AG08395 (cell line): ENCODE measurements at places on chromosomes 6 and 20.

- no peak for DNase-seq
Measured at GRCh38 chr20:53302695-53303412, 290.8 kb downstream of the ZNF217 start.

- DNase-seq = no peak
Measured at GRCh38 chr6:42320762-42321161, 103.1 kb upstream of the MRPS10 start.

- DNase-seq = no peak
Measured at GRCh38 chr20:25316506-25317190, 68.8 kb downstream of the PYGB start.

- no peak for DNase-seq
Measured at GRCh38 chr6:162976141-162976540, 248.4 kb downstream of the PACRG start.

- DNase-seq = no peak
Measured at GRCh38 chr6:17974570-17975368, 12.7 kb downstream of the KIF13A start.

DNA sequence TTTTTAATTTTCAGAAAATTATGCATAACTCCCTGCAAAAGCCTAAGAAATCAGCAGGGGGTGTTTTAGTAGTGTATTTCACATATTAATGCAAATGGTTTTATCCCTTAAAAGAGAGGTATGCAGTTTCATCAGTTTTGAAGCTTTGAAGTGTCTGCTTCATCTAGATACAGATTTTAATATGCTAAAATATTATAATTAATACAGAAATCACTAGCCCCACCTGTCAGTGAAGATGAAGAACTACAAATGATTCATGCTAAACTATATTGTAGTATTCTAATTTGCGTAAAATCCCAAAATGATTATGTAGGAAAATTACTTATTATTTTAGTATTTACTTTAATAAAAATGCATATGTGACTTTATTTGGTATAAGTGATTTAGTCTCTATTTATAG is 2.9 kb upstream of the TFB1M start:
- DNase-seq = no peak

DNA sequence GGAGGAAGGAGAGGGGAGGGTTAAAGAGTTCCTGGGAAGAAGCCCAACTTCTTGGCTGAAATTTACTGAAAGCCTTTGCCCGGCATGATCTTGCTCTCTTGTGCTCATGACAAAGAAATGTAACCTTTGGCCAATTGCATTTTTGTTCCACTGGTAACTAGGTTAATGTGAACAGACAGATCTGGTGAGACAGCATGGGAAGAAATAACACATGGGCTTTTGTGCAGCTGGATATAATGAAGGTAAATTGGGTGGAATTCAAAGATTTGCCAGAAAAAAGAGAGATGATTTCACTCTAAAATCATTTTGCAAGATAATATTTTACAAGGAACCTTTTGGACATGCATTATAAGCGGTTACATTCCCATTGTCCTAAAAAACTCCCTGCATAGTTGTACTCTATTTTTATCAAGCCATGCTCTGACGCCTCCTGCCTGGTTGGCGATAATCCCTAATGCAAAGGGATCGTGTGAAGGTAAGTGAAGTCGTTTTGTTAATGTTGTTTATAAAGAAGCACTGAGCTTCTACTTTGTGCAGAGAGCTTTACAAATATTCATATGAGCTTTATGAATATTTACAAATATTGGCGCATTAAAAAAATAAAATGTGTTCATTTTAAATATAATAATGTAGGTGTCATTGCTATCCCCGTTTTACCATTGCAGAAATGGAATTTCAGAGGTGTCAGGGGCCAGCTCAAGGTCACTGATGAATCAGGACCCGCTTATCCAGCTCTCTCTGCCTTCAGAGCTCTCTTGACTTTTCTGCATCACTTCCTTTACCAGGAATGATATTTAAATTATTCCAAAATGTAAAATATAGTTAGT is 161.3 kb upstream of the AGPAT4 start:
- DNase-seq = peak; percentile 86

- DNase-seq = no peak
Measured at GRCh38 chr6:108222504-108222903, 38.3 kb downstream of the SNX3 start.

DNA sequence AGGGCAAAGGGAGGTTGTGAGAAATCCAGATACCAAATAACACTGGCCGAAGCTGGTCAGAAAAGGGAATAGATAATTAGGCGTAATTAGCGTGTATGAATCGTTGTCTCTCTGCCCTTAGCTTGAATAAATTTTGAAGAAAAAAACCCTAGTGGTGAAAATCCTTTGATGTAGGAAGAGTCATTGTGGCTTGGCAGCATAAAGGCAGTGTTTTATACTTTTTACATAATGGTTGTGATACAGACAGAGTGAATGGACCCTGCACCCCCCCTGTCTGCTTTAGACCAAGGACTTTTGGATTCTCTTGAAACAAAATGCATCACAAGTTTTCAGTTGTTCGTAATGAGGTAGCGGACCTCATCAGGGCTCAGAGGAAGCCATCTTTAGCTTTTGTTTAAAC is 126.5 kb downstream of the AFG1L start:
- DNase-seq = no peak

- DNase-seq = no peak
Measured at GRCh38 chr6:100271625-100272024, 193.1 kb downstream of the SIM1 start.

DNA sequence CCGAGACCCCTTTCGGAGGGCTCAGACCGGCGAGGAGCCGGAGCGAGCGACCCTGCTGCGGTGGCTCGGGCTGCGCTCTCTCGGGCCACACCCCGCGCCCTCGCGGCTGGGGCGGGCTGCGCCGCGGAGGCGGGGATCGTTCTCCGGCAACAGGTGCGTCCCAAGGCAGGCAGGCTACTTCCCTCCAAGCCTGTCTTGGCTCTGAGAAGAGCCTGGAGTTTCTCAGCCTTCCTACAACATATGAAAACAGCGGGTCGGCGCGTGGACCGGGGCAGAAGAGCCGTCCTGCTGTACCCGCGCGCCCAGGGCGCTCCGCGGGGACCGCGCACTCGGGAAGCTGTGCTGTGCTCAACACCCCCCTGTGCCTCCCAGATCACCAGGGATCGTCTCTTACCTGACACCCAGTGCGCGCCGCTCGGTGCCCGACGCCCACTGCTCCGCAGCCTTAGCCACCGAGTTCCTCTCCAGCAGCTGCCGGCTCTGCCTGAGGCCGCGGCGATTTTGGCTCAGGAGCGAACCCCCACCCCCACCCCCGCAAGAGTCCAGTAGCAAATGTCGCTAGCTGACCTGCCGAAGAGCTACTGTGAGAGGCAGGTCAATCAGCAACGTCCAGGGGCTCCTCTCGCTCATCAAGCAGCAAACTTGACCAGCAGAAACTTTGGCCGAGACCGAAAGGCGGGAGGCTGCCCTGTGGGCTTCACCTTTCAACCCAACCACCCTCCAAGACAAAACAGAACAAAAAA is 3.7 kb upstream of the OLIG3 start:
- DNase-seq = no peak

DNA sequence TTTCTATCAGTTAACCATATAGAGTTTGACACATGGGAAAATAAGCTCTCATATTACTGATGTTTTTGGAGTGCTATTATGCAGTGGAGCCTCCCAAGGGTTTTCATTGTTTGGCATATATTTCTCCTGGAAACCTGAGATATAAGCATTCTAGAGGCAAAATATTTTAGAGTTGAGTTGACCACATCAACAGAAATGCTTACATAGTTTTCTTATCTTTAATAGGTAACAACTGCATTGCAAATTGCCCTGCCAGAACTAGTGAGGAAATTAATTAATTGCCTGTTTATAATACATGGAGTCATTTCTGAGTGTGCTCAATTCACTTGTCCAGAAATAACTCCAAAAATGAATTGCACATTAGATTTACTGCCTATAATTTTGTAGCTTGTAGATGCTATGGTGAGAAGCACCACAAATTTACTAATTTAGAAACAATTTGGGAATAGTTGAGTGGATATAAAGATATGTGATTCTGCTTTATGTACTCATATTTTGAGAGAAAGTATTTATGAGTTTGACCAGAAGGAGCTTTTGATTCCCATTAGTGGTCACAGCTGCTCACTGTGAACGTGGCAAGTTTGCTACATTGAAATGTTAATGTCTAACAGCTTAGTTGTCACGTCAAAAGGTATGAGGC is 288.7 kb downstream of the CD109 start:
- no peak for DNase-seq

- DNase-seq = no peak
Measured at GRCh38 chr6:139422105-139423036, 47.9 kb upstream of the CITED2 start.

- DNase-seq = no peak
Measured at GRCh38 chr6:69232008-69232407, 564.8 kb downstream of the LMBRD1 start.

DNA sequence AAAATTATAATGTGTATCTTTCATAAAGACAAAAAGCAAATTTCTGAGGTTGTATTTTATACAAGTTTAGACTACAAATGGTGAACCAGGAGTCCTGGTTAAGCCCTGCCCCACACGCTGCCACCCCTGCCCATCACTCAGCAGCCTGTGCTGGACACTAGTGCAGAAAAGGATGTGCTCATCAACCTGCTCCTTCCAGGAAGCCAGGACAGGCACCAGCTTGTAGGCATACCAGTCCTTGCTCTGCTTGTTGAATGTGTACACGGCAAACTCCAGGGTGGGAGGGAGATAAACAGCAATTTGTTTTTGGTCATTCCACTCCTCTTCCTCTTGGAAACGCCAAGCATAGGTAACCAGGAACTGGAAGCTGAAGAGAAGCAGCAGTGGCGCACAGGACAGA is 18.1 kb downstream of the CST9L start:
- no peak for DNase-seq

- DNase-seq = peak; percentile 3
Measured at GRCh38 chr20:15100506-15101160, 763.2 kb upstream of the FLRT3 start.

DNA sequence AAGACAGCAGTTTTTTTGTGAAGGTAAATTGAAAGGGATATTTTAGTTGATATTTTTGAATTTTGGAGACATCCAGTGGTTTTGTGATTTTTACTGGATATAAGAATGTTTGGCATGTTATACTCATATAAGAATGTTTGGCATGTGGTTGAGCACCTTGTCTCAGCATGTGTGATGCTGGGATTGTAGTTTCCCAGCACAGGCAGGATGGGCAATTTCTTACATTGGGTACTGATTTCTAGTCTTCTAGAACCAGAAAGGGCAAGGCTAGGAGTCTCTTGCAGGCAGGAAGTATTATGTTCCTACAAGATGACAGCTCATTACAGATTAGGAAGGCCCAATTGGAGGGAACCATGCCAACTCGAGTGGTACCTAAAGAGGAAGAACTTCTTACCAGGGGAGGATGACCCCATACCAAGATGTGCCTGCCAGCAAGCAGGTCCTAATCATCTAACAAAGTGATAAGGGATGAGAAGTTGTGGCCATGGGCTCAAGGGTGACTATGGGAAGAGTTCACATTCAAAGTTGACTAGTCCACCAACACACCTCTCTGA is 377.8 kb downstream of the UTRN start:
- DNase-seq = peak; percentile 3

DNA sequence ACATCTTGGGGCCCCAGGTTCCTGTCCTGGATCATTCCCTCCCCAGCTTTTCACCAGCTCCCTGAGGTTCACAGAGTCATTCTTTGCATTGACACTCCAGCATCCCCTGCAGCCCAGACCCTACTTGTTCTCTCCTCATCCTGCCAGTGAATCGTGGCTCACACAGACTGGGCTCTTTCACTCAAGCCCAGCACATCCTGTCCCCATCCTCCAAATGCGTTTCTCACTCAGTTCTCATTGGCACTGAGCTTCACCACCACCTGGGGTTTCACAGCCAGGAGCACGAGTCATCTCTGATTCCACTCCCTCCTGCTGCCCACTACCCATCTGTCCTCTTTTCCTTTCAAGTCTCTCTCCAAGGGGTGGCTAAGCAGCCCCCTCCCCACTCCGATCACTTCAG is 85.4 kb upstream of the NNAT start:
- DNase-seq = no peak

- peak; percentile 68 for DNase-seq
Measured at GRCh38 chr6:151071295-151071694, 168.5 kb upstream of the AKAP12 start.

- DNase-seq = no peak
Measured at GRCh38 chr20:62977613-62978560, 25.4 kb downstream of the SLC17A9 start.

DNA sequence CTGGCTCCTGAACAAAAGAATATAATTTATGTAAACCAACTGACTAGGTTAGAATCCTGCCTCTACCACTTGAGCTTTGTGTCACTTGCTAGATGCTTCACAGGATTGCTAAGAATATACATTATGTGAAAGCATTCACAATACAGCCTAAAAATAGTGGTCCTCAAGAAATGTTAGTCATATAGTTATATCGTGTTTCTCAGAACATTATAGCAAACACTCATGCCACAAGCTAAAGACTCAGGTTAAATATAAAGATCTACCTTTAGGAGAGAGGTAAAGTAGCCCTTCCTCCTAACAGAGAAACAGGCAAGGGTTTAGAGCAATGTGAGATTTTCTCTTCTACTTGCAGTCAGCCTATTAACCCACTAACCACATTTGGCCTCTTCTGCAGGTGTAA is 17.8 kb upstream of the ALDH8A1 start:
- no peak for DNase-seq

GRCh38 chr6:155635416-155635815 is 179.8 kb upstream of the NOX3 start:
- DNase-seq = no peak

- DNase-seq = no peak
Measured at GRCh38 chr6:94751641-94752329, 825.5 kb upstream of the MANEA start.

DNA sequence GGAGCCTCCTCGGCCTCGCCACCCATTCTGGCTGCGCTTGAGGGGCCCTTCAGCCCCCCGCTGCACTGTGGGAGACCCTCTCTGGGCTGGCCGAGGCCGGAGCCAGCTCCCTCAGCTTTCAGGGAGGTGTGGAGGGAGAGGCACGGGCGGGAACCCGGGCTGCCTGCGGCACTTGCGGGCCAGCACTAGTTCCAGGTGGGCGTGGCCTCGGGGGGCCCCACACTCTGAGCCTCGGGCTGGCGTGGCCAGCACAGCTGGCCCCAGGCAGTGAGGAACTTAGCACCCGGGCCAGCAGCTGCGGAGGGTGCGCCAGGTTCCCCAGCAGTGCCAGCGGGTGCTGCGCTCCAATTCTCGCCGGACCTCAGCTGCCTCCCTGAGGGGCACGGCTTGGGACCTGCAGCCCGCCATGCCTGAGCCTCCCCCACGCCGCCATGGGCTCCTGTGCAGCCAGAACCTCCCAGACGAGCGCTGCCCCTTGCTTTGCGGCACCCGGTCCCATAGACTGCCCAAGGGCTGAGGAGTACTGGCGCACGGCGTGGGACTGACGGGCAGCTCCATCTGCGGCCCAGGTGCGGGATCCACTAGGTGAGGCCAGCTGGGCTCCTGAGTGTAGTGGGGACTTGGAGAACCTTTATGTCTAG is 6.5 kb downstream of the MUC22 start:
- no peak for DNase-seq
